ENCODE measurements at places on chromosomes 5 and 9.

DNA sequence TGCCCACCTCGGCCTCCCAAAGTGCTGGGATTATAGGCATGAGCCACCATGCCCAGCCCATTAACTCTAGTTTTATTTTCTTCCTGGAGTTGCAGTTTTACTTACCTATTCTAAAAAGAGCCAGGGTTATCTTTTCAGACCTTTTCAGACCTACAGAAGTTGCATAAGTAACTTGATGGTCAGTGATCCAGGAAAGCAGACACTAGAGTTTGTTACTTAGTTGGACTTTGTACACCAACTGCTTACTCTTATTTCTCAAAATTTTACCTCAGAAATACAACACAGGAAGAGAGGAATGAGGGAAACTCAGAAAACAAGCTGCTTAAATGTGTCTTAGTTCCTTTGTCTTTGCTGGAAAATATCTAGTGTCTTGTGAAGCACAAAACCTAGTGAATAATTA is 25.4 kb downstream of the RAD23B start:
- no peak for DNase-seq

GRCh38 chr9:99073985-99074901 is 30.7 kb upstream of the TGFBR1 start:
- DNase-seq = no peak

DNA sequence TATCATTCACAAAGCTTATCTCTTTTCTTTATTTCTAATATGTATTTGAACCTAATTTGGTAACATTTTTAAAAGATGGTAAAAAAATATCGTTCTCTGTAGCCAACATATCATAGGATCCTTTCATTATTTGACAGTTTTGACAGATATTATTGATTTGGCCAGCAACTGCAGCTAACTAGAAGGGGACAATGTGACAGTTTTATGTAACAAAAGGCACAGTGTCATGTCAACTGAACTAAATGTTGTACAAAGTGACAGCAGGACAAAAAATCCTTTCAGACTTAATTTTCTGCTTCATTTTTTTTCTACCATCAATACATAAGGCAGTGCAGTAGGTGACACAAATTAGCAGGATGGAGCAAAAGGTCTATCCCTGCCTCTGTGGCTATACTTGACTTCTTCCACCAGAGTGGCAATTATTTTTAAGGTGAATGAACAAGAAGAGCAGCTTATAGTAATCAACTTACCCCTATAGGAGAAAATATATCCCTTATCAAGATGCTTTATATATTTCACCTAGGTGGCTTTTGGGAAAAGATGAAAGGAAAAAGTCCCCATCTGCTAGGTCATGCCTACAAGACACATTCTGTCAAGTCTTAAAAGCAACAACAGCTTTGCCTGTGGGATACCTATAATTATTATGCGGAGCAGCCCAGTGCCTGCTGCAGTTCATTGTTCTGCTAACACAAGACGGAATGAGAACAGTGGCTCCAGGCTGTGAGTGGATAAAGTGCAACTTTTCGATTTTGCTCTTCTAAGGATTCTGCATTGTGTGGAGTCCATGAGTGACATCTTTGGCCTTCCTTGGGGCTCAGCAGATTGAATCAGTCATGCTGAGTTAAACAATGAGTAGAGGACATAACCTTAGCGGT is 694.9 kb downstream of the ISL1 start:
- DNase-seq = no peak

- DNase-seq = no peak
Observed at GRCh38 chr5:95262933-95263660, 21.8 kb downstream of the MCTP1 start.

DNA sequence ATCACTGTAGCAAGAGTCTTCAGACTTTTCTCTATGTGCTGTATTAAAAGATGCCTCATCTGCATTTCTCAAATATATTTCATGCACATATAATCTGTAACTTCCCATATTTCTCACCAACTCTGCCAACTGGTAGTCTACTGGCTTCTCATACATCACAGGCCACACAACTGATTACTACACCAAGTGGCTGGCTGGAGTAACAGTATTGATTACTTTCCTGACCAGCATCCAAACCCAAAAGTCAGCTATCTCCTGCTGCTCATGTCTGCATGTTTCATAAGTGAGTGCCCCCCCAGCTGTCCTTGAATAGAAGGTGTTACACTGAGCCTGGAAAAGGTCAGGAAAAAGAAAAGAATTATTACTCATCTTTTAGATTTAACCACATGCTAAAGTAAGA is 17.4 kb downstream of the ERCC8 start:
- DNase-seq = no peak

DNA sequence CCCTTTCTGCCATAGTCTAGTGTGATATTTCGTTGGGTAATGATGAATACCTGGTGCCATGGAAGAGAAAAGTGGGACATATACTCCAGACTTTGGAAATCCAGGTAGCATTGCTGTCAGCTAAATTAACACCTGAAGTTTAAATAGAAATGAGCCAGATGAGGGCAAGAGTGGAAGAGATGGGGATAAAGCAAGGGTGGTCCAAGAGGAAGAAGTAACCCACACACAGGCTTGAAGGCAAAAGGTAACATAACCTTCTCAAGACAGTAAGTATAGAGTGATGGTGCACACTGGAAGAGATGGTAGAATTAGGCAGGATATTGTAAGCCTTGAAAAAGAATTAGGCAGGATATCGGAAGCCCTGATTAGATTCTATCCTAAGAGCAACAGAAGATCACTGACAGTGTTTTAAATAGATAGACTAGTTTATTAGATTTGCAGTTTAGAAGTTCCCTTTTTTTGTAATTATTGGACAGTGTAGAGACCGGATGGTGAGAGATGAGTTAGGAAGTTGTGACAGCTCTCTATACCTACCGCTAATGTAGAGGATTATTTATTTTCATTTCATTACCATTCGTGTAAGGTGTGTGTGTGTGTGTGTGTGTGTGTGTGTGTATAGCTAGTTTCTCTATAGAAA is 16.8 kb downstream of the ANXA1 start:
- DNase-seq = no peak
